ENCODE measurements at places on chromosomes 1 and 21.

- DNase-seq: no peak
These were observed 53.6 kb downstream of the IRF2BP2 start for GRCh38 chr1:234556245-234556943.

- DNase-seq: no peak
These were observed 3.7 kb downstream of the HSD11B1 start for GRCh38 chr1:209708297-209708696.

DNA sequence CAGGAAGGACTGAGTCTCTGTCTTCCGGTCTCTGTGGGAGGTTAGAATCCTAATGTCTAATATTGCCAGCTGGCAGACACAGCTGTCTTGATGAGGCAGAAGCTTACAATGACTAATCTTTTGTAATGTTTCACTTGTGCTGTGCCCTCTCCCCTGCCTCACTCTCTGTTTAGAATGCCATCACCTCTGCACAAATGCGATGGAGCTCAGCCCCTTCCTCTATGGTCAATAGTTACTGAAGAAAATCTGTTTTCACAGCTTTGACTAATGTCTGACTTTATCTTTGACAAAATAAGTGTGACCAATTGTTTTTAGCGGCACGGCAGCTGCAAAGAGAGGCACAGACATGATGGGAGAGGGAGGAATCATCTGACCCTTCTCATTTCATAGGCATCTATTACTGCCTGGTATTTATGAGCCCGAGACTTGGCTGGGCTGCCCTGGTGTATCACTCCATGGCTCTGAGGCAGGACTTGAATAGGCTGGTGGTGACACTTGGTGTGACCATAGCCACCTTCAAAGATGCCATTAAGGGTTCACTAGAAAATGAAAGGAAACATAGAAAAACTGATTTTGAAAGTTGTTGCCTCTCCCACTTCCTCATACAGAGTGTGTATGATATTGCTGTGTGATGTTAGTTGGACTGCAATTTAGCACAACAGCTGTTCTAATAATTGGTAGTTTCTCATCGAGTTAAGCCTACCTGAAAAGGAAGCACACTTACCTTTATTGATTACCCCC lies 163.2 kb upstream of the NBPF11 start:
- DNase-seq: no peak

DNA sequence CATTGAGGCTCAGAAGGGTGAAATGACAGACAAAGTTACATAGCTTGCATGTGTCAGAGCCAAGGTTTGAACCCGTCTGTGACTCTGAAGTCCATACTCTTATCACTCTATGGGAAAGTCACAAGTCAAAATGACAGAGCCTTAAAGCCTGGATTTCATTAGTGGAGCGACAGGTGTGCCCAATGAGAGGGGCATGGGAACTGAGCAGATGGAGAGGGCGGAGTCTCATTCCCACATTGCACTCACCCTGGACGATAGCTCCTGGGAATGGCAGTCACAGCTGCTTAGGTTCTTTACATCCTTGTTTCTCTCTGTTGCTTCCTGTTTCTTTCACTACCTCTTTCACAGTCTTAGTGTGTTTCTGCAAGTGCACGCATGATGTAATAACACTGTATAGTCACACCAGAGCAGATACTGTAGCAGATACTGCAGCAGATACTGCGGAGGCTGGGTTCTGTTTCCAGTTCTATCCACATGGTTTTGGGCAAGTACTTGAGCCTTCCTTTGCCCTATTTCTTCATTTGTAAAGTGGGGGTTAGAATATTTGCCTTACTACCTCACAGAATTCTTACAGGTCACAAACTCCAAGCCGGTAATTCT lies 127.2 kb downstream of the ZSCAN20 start:
- no peak for DNase-seq

- DNase-seq: no peak
These were observed 752 bp upstream of the ACTA1 start for GRCh38 chr1:229434641-229435051.

- no peak for DNase-seq
These were observed 914 bp downstream of the ZNF326 start for GRCh38 chr1:89995598-89996449.

DNA sequence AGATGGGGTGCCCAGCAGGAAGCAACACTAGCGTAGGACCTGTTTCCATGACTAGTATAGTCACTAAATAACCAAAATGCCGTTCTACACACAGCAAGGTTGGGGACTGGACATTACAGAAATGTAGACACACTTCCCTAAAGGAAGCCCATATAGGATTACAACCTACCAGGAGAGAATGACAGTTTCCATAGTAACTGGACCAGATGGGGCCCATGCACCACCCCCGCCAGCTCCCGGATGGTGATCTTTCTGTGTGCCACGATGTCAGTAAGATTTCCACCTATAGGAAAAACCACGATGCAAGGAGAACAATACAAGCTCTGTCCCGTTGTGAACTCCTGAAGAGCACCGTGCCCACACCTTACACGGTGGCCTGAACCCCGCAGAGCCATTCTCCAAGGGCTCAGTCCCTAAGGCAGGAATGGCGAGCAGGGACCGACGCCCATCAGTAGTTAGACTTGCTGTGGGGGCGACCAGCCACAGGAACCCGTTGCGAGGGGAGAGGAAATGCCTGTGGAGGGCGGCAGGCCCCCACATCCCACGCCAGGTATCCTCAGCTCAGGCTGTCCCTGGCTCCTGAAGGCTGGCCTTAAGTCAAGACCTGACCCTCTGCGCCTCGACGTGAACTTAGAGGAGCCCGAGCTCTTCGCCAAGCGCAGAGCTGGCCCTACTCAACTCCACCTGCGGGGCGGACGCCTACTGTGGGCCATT lies 13.6 kb upstream of the CEP85 start:
- DNase-seq: no peak

- DNase-seq: no peak
These were observed 19.7 kb upstream of the RIPK4 start for GRCh38 chr21:41786509-41786987.

DNA sequence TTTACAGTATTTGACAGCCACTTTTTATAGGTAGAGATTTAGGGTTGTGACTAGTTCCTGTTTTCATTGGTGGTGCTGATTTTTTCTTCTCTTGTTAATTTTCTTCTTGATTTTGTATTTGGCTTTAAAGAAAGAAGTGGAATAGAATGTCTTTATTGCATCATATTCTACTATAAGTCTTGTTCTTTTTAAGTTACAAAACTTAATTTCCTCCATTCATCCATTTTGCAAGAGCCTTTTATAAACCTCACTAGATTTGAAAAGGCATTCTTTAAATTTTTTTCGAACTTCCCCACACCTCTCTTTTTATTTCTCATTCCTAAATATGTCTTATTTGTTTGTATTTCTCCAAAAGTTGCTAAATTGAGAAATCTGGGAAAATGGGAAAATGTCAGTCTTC lies 1368.6 kb upstream of the ADGRL4 start:
- no peak for DNase-seq

GRCh38 chr1:94014635-94015488 lies 105.6 kb upstream of the GCLM start:
- DNase-seq: no peak

GRCh38 chr1:206955476-206956451 lies 9.5 kb upstream of the PIGR start:
- no peak for DNase-seq

- no peak for DNase-seq
These were observed 13.9 kb downstream of the KCNK1 start for GRCh38 chr1:233627823-233628222.

- DNase-seq: no peak
These were observed 128.7 kb downstream of the CRYAA start for GRCh38 chr21:43297391-43297981.

DNA sequence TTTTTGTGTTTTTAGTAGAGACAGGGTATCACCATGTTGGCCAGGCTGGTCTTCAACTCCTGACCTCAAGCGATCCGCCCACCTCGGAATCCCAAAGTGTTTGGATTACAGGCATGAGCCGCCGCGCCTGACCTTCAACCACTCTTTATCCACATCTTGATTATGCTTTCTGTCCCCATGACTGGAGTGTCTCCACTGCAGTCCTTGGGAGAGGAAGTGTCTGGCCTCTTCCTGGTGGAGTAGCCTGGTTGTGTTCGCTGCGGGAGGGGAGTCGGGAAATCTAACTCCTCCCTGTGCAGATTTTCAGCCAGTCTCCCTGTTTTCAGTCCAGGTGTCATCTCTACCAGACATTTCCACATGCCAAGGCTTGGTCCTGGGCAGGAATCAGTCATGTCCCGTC lies 9.7 kb downstream of the KISS1 start:
- DNase-seq: no peak

GRCh38 chr1:112513112-112513870 lies 4.5 kb downstream of the WNT2B start:
- DNase-seq: no peak

DNA sequence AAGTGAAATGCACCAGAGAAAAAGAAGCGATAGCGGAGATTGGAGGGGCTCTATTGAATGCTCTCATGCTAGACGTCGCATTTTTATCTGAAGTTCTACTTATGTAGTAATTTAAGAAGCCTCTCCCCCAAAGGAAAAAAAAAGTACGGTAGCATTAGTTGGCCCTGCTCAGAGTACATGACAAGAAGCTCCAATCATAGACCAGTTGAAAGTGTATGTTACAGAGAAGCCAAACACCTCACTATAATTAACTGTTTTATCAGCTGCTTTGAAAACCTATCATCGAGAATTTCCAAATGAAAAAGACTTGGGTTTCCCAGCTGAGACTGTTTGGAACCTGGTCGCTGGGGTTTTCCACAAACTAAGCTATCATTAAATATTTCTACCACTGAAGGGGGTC lies 19.6 kb upstream of the OVAAL start:
- no peak for DNase-seq

- DNase-seq: no peak
These were observed 11.0 kb upstream of the TFF1 start for GRCh38 chr21:42377211-42377950.

GRCh38 chr1:22121421-22121911 lies 21.4 kb downstream of the WNT4 start:
- no peak for DNase-seq

DNA sequence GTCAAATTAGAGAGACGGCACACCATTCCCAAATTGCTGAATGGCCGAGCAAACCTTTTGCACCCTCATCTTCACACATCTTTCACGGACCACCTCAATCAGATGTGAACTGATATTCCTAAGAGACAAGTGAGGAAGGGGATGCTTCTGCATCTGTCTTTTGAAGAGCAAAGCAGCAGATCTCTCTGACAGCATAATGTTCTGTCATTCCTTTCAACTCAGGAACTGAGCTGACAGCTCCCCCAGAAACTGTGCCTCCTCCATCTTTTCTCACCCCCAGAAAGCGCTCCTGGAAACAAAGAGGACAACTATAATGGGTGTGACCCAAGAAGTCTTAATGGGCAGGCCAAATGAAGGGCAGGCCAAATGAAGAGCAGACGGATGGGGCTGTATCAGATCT lies 256.4 kb downstream of the C1orf94 start:
- DNase-seq: no peak

GRCh38 chr1:118821801-118822200 lies 166.3 kb downstream of the TBX15 start:
- no peak for DNase-seq

GRCh38 chr1:103459346-103459745 lies 66.2 kb upstream of the RNPC3 start:
- no peak for DNase-seq

GRCh38 chr1:235929216-235929615 lies 62.5 kb upstream of the LYST start:
- no peak for DNase-seq

GRCh38 chr1:214537219-214537618 lies 14.2 kb downstream of the PTPN14 start:
- no peak for DNase-seq

DNA sequence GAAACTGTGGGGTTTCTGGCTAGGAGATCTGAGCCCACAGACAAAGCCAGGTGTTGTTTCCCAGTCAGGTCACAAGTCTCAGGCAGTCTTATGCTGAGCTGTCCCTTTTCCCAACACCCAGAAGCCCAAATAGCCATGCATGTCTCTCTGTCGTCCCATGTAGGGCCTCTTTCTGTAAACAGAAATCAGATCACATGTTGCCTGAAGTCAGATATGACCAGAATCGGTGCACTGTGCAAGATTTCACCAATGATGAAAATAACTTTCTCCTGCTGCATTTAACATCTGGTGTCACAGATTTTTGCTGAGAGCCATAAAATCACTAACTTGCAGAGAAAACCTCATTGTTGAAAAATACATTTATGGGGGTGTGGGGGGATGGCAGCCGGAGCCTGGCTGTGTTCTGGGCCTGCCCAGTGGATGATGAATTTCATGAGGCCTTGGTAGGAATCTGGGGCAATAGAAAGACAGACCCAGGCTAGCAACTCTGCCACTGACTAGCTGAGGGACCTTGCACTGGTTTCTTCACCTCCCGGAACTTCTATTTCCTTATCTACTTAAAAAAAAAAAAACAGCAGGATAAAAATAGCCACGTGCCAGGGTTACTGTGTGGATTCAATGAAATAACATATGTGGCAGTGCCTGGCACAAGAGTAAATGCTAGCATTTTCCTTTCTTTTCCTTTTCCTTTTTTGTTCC lies 158.8 kb upstream of the NFIA start:
- DNase-seq: no peak

DNA sequence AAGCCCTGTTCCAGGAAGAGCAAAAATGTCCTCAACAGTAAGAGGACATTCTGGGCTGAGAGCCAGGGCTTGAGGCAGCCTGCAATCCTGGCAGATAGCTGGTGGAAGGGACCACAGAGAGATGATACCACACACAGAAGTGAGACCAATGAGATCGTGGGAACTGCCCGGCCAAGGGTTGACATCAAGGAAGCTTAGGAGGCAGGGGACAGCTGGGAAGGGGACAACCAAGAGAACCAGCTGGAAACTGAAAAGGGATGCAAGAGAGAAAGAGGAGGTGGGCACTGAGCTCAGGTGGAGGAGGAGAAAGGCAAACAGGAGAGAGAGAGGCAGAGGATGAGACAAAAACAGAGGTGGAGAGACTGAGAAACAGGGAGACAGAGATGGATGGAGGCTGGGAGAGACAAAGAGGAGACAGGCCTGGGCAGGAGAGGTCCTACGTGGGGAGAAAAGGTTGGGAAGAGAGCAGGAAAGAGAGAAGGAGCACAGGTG lies 9.2 kb downstream of the PDZK1IP1 start:
- DNase-seq: no peak

GRCh38 chr1:246726881-246727280 lies 2.7 kb downstream of the SCCPDH start:
- no peak for DNase-seq

DNA sequence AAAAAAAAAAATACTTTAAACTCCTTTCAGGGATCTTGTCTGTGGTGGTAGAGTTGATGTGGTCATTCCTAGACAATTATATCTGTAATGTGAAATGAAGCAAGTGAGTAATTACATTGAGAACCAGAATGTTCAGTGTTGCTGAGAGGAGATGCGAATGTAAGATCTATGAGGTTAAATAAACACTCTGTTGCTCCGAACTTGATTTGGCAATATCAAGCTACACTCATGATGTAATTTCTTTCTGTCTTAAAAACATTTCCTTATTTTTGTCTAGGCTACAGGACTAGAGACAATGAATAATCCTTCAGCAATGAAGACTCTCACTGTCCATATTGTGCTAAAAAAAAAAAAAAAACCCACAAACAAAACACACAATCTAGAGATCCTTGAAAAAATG lies 63.1 kb upstream of the IGSF5 start:
- DNase-seq: no peak

Data from stimulated activated CD8-positive, alpha-beta memory T cell treated with anti-CD3 and anti-CD28 coated beads, Interleukin-7, amount 100 ng/mL, for 1 hour (primary cell).